ENCODE measurements at places on chromosomes 4 and X. TPM values are rescaled to one million over a fixed set of nuclear protein-coding genes. Genes with fewer than 3 reads are reported as not detected.

- no peak for DNase-seq
These were observed 1579.3 kb downstream of the C4orf33 start for GRCh38 chr4:130675266-130675665.

GRCh38 chr4:3010998-3011397 lies 47.6 kb downstream of the GRK4 start:
- DNase-seq: no peak

- DNase-seq: peak; percentile 39
These were observed 4.6 kb downstream of the GAB1 start for GRCh38 chr4:143341186-143341755.

DNA sequence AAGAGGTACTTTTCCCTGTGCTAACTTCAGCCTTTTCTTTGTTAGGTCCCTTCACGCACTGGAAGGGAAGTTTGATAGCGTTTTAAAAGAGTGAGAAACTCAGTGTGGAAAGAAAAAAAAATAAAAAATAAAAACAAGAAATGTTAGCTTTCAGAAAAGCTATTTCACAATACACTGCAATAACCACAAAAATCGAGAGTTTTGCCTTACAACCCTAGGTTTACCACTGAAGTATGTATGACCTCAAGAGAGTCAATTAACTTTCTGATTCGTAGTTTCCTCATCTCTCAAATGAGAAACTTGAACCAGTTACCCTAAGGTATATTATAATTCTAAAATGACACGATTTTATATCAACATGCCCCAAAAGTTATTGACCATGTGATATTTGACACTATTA lies 93.9 kb upstream of the JADE1 start:
- DNase-seq: no peak

GRCh38 chr4:1248245-1249147 lies at the start of gene CTBP1:
CTBP1 (minus strand) TSS chr4:1249130; CDS start chr4:1241331, 7,799 bp downstream.
- peak; percentile 92 for DNase-seq

- no peak for DNase-seq
These were observed 9.5 kb downstream of the WDR44 start for GRCh38 chrX:118355225-118355920.

DNA sequence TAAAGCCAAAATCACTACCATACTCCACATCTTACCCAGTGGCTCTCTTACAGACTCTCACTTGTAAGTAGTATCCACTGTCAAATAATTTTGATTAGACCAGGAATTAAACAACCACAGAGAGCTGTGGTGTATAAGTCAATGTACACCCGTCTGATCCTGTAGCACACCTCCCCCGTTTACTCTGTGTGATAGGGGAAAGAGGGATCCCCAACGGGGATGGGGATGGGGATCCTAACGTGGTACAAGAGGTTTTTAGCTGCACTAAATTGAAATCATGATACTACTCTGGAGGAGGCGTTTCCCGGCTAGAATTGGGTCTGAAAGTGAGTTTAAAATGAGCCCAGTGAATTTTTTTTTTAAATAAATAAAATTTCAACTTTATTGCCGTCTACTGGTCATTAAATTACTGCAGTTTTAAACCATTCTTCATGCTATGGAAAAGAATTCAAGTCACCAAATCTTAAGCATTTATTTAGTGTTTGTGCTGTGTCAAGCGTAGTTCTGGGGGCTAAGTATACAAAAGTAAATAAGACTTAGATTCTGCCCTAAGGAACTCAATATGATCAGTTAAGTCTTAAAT lies 76.6 kb downstream of the INTS12 start:
- DNase-seq: no peak

DNA sequence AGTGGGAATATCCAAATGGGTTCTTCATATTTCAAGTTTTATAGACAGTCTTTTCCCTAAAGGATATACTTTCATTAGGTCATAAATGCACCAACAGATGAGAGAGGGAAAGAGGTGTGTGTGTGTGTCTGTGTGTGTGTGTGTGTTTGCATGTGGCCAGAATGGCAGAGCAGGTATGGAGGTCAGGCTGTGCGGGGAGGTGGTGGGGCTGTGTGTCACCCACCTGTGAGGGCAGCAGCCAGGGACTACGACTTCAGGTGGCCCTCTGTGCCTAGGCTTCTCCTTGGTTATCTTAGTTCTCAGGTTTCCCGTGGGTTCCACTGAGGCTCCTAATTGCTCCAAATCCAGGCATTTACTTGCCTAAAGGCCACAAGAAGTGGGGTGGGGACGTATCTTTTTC lies 14.6 kb downstream of the HAND2 start:
- DNase-seq: no peak

DNA sequence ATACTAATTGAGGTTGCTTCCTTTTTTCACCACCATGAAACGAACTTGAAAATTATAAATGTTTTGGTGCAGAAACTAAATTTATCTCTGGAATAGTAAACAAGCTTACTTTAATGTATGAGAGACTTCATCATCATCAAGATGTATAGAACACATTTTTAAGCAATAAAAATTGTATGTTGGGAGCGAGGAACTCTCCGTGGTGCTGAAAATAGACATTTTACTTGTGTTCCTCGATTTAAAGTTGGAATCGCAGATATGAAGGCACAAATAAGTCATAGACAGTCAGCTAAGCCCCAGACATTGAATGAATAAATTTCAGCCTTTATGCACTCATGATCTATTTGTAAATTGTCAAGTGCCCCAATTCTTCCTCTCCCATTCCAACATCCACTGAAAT lies 310.7 kb downstream of the STK32B start:
- no peak for DNase-seq

GRCh38 chrX:68684291-68684918 lies 36.9 kb downstream of the STARD8 start:
- peak; percentile 75 for DNase-seq

- DNase-seq: peak; percentile 27
These were observed 59.5 kb downstream of the PPA2 start for GRCh38 chr4:105414316-105414715.

- no peak for DNase-seq
These were observed 61.3 kb upstream of the UNC5C start for GRCh38 chr4:95610061-95610569.

GRCh38 chr4:74738464-74739143 lies 55.7 kb downstream of the BTC start:
- no peak for DNase-seq

DNA sequence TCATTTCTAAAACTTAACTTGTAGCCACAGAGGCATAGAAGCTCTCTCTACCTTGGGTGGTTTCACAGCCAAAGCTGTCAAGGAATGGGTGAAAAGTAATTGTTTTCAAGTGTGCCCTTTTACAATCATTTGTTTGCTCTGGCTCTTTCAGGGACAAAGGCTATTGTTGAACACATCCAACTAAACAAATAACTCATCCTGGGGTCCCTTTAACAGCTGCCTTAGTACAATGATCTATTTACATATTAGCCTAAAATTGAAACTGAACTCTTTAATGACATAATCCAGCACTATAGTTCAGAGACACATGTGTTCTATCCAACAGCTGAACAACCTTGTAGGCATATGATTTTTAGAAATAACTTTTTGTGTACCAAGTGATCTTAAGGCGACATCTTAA lies 3.7 kb downstream of the HHIP start:
- no peak for DNase-seq

DNA sequence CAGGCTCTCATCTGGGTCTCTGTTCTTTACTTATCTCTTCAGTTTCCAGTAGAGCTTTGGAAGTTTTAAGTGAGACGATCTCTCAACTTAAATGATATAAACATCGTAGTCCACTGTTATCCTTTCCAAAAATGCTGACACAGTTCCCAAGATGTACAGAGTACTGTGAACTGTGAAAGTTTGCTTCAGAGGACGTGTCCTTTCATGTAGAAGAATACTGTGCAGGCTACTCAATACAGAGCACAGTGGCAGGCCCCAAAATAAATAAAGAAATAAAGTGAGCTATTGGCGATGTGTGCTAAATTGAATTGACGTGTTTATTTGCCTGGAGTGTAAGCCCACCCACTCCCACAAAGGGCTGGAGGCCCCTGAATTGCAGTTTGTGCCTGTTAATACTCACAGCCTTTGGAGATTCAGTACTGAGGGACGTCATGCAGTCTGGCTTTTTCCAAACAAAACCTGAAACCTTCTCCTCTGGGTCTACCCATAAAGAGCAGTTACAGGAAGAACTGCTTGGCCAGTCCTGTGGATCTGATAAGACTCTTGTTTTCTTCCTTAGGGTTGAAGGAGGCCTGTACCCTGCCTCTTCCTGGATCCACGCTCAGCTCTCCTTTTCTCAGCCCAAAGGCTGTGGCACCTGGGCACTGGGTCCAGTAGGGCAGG lies 66.1 kb downstream of the SOWAHB start:
- DNase-seq: no peak

DNA sequence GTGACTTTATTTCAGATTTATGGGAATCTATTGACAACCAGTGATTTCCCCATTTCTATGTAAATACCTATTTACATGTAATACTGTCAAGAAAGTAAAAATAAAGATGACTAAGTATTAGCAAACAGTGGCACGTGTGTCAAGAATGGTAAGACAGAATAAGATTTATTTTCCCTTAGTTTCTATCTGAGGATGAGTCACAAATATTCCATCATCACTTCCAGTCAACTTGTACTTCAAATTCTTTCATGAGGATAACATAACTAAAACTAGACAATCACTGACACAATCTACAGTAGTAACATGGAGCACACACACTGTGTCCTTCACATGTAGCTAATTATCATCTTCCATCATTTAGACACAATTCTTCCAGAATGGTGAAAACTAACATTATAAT lies 625.3 kb upstream of the PCDH7 start:
- no peak for DNase-seq

GRCh38 chrX:104335756-104336155 lies 81.0 kb upstream of the ESX1 start:
- DNase-seq: no peak

GRCh38 chrX:7444967-7445366 lies 297.0 kb upstream of the PUDP start:
- no peak for DNase-seq

DNA sequence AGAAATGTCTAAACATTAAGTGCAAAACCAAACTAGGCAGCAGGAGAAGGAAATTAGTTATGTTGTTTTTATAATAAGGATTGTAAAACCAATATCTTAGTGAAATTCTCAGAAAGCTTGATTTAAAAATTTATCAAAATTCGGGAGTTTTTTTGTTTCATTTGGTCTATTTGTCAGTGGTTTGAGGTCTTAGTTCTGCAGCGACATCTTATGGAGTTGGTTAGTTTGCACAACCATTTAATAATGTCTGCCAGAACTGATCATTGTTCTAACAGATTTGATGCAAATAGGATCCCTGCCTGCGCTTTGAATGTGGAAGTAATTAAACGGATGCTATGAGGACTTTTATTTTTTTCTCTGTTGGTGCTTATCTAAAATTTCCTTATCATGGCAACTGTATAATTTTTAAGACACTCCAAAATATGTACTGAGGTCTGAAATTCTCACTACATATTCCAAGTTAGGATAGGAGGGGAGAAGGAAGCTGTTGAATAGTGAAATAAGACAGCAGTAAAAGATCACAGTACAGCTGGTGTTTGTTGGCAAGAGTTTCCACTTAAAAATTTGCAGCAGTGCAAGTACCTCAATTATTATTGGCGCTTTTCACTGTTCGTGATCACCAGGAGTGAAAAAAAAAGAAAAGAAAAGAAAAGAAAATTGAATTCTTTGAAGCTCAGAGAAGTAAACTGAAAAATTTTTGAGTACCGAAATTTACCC lies 2521.4 kb downstream of the ARAP2 start:
- no peak for DNase-seq

DNA sequence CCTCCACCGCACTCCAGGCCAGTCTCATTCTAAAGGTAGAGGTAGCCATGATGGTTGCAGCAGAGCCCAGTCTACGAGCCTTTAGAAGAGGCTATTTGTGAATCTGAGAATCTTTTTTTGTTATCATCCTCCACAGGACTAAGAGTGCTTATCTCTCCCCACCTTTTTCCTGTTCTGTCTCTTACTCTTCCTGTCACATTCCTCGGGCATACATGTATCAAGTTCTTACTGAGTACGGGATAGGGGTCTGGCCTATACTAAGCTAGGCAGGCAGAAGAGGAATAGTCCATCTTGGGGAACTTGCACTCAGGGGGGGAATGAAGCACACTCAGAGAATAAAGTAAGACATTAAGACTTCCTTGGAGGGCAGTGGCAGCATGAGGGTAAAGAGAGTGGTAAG lies 25.7 kb downstream of the LAS1L start:
- no peak for DNase-seq

- no peak for DNase-seq
These were observed 2.6 kb downstream of the RGN start for GRCh38 chrX:47080915-47081236.

- DNase-seq: no peak
These were observed 24.1 kb downstream of the ETDA start for GRCh38 chrX:135275973-135276372.

- no peak for DNase-seq
These were observed 664.5 kb upstream of the HTR2C start for GRCh38 chrX:113919387-113919786.

DNA sequence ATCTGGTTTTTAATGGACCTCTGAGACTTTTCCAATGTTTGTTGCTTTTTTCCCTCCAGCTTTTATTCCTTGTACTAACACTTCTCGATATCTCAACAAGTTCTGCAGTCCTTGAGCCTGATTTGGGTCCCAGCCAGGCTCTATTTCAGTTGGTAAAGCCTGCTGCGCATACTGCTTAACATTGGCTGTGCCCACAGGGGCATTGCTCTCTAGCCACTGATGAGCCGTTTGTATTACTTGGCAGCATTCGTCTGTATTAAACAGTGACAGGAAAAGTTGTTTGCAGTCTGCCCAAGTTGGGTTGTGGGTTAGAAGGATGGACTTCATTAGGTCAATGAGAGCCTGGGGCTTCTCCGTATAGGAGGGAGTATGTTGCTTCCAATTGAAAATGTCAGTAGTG lies 59.6 kb upstream of the XAGE1B start:
- no peak for DNase-seq

DNA sequence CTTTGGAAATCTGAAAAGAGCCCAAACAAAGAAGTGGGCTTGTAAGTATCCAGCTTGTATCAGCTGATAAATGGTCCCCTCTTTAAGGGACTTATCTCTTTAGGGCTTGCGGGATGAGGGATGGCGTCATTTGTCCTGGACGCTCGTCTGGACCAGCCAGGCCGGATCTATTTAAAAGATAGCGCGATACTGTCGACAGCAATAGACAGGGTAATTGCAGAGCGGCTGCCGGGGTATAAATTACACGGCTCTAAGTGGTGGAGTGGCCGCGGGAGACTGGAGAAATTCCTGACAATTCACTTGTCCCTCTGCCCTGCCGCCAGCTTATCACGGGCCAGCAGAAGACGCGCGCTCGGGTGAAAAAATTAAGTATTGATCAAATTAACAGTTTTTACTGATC lies 90.7 kb downstream of the FAM53A start:
- DNase-seq: peak; percentile 15

Gene AFF2
- 0.30 TPM for total RNA-seq

Gene POU4F2
- total RNA-seq: not detected

Gene NXF2
- not detected for total RNA-seq

Gene AMER1
- 4.4 TPM for total RNA-seq

Gene TEX11
- not detected for total RNA-seq

Gene UNC5C
- total RNA-seq: 0.72 TPM

Gene OCIAD2
- total RNA-seq: 18.3 TPM

Gene DNAAF6
- total RNA-seq: not detected

Gene ZNF711
- 0.62 TPM for total RNA-seq

Gene DIAPH2
- 9.8 TPM for total RNA-seq

Gene CXCL8
- total RNA-seq: 1.2 TPM

Gene SMR3A
- not detected for total RNA-seq

Gene GUCY1A1
- 106 TPM for total RNA-seq

All from left ventricle myocardium superior (tissue), 1 donor.